Muscle of leg (tissue), 16 donors: ENCODE measurements at places on chromosomes 4 and X. TPM values are rescaled to one million over a fixed set of nuclear protein-coding genes. Genes with fewer than 3 reads are reported as not detected.
A peak's percentile ranks its signal among the peaks of the same experiment; 100 is the strongest.

- DNase-seq, result no peak
- H3K27ac ChIP-seq, result no peak within 1 kb of the TSS
- no peaks in the 10 kb centered on the region for H3K27me3 ChIP-seq
- H3K4me1 ChIP-seq, result no peaks in the 10 kb centered on the region
- H3K36me3 ChIP-seq, result no peaks in the 10 kb centered on the region
Observed at GRCh38 chrX:49058794-49059193, at the start of gene CCDC120. CCDC120 (plus strand) TSS chrX:49058999; CDS start chrX:49062042, 3,043 bp downstream.

DNA sequence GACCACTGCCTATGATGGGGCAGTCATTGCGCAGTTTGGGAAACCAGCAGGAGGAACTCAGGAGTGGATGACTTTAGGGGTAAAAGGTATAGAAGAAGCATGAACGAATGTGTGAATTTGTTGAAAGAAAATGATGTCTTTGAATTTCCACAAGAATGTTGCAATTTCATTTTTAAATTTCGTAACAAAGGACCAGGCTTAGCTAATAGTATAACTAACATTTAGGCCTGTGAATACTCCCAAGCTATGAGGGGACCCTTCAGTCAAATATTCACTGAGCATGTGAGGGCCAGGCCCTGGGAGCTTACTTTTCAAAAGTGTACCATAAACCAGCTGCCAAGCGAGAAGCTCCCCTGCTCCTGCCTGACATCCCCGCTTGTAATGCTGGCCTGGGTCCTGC lies 5.3 kb downstream of the MPC1L start:
- H3K36me3 ChIP-seq, result peaks cover 21% of the 10 kb centered on the region
- H3K4me1 ChIP-seq, result no peaks in the 10 kb centered on the region
- no peak overlapping the region for H3K27ac ChIP-seq
- no peak overlapping the region for H3K4me3 ChIP-seq
- DNase-seq, result no peak

DNA sequence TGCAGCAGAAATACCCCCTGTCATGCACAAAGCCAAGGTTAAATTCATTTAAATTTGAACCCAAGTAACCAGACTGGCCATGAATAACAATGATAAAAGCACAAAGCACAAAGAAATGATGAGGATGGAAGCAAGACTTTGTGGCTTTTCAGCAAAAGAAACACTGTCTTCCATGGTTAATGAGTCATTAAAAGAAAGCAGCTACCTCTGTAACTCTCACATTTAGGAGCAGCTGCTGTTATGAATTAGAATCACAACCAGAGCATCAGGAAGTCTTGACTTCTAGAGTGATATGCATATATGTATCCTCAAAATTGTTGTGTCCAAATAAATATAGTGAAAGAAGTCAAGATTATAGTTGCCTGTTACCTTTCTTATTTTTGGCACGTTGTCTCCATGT lies 70.7 kb upstream of the RPS6KA6 start:
- H3K4me3 ChIP-seq, result no peak overlapping the region
- no peaks in the 10 kb centered on the region for H3K4me1 ChIP-seq
- no peaks in the 10 kb centered on the region for H3K27me3 ChIP-seq
- DNase-seq, result no peak

DNA sequence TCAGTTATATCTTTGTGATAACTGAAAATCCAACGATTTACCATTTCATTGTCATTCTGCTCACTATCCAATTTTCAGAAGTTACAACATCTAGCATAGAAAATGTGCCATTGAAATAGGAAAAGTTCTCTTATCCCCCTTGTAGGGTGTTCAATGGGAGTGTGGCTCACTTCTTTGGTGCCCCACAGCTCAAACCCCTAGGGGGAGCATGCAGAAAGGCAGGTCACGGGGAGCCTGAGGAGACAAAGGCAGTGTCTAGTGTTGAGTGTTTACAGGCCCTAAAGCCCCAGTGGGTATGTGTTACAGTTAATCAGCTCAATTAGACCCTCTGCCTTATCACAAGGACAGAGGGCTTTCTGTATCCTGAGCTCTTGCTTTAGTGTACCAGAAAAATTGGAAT lies 243.4 kb upstream of the GRID2 start:
- no peak overlapping the region for H3K27ac ChIP-seq
- no peaks in the 10 kb centered on the region for H3K36me3 ChIP-seq
- no peak for DNase-seq
- no peaks in the 10 kb centered on the region for H3K4me1 ChIP-seq

- H3K27ac ChIP-seq, result no peak overlapping the region
- no peak overlapping the region for H3K4me3 ChIP-seq
- no peak for DNase-seq
- no peaks in the 10 kb centered on the region for H3K4me1 ChIP-seq
- H3K36me3 ChIP-seq, result no peaks in the 10 kb centered on the region
Observed at GRCh38 chrX:48720577-48721250, 24.2 kb downstream of the SUV39H1 start.

DNA sequence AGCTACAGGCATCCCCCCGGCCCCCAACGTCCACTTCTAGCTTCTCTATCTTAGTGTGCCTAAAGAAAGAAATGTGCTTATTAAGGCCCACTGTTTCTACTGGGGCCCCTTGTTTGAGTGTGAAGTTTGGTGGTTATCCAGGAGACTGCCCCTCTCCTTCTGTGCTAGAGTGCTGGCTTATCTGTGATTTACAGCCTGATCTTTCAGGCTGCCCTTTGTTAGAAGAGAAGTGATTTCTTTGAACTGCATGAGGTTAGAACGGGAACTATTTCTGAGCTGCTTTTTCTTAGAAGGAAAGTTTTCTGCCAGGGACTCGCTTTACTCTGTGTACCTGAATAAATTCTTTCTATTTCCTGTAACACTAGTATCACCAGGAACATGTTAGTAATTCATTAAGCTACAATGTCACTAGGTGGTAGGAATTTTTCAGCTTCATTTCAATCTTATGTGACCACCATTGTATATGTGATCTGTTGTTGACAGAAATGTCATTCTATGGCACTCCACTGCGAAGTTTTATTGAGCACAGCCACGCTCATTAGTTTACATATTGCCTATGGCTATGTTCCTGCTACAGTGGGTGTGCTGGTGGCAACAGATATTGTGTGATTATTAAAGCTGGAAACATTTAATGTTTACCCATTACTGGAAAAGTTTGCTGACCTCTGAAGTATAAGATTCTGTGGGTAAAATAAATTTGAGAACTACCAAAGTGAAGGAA lies 193.8 kb upstream of the CXorf51B start:
- no peaks in the 10 kb centered on the region for H3K4me1 ChIP-seq
- no peak overlapping the region for H3K4me3 ChIP-seq
- no peak for DNase-seq

DNA sequence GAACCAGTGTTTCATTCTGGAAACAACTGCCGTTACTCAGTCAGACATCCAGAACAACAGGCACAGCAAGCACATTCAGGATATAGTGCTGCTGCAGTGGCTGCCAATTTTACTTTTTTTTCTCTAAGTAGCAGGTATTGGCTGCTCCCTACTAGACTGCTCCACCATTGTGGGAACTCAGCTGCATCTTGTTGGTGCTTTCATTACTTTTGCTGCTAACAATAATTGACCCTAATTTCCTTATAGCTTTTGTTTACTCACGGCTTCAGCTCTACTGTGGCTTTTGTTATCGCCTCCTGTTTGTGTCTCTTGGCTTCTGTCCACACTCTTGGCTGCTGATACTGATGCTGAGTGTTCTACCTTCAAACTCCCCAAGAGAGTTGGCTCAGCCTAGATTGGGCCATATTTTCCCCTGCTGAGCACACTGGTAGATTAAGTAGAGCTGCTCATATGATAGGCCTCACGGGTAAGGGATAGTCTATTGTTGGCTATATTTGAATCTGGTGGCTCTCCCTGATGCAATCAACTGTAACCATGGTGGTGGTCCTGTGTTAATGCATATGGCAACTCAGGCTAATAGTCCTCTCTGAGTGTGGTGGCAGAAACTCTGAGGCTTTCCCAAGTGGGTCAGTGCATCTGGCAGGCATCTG lies 44.5 kb upstream of the IL2 start:
- H3K27ac ChIP-seq, result no peak overlapping the region
- no peak overlapping the region for H3K4me3 ChIP-seq
- no peaks in the 10 kb centered on the region for H3K36me3 ChIP-seq

DNA sequence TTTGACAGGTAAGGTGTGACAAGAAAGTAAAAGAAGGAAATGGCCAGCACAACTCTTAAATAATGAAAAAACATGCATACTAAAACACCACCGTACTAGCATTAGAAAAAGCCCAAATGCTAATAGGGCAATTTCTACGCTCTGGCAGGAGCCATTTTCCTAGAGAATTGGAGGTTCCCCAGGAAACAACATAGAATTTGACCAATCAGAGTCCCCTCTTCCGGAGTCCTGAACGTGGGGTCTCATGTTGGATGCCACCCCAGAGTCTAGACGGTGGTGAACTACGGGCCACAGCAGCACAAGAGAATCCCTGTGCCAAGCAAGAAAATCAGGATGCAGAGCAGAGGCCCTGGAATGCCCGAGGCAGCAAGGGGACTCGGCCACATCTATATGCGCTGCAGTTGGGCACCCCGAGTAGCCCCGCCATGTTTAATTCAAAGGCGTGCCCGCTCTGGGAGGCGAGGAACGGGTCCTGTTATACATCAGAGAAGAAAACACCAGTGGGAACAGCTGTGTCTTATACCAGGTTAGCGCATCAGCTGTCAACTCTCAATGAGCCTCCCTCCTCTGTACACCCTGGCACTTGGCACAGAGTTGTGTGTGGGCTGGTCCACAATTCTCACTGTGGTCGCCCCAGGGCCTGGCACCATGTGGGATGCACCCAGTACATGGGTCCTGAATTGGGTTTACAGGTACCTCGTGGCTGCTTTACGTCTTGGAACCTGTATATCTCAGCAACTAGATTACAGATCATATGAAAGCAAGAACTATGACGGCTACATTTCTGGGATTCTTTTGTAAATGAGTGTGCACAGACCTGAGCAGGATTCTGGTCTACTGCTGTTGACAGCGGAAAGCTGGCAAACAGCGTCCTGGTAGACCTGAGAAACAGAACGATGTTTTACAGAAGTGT lies 52.1 kb downstream of the SEL1L3 start:
- H3K36me3 ChIP-seq, result peaks cover 5% of the 10 kb centered on the region
- H3K27ac ChIP-seq, result no peak overlapping the region
- H3K4me1 ChIP-seq, result peaks cover 11% of the 10 kb centered on the region
- DNase-seq, result no peak
- no peaks in the 10 kb centered on the region for H3K27me3 ChIP-seq

- no peak overlapping the region for H3K4me3 ChIP-seq
- H3K4me1 ChIP-seq, result peaks cover 6% of the 10 kb centered on the region
- H3K27ac ChIP-seq, result no peak overlapping the region
- DNase-seq, result peak; percentile 52
Observed at GRCh38 chrX:31036895-31037294, 34.9 kb downstream of the FTHL17 start.

GRCh38 chr4:140271553-140271952 lies 101.9 kb upstream of the SCOC start:
- H3K4me1 ChIP-seq, result peaks cover 11% of the 10 kb centered on the region
- DNase-seq, result no peak
- no peaks in the 10 kb centered on the region for H3K36me3 ChIP-seq
- H3K27ac ChIP-seq, result no peak overlapping the region
- no peak overlapping the region for H3K4me3 ChIP-seq
- no peaks in the 10 kb centered on the region for H3K27me3 ChIP-seq

DNA sequence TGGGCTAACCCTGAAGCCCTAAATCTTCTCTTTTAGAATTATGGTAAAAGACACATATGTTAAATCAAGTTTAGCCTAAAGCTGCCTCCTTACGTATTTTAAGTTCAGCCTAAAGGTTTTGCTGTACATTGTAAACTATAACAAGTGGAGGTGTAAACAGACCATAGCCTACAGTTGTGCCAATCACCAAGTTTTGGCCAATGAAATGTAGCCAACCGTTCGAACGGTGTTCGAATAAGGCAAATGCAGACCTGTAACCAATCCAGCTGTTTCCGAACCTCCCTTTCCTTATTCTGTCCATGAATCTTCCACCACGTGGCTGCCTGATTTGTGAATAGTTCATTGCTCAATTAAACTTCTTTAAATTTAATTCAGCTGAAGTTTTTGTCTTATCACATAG lies 52.1 kb upstream of the TBC1D9 start:
- no peak overlapping the region for H3K4me3 ChIP-seq
- H3K27ac ChIP-seq, result peak overlapping the region; percentile 29
- peaks cover 5% of the 10 kb centered on the region for H3K4me1 ChIP-seq
- H3K27me3 ChIP-seq, result no peaks in the 10 kb centered on the region

DNA sequence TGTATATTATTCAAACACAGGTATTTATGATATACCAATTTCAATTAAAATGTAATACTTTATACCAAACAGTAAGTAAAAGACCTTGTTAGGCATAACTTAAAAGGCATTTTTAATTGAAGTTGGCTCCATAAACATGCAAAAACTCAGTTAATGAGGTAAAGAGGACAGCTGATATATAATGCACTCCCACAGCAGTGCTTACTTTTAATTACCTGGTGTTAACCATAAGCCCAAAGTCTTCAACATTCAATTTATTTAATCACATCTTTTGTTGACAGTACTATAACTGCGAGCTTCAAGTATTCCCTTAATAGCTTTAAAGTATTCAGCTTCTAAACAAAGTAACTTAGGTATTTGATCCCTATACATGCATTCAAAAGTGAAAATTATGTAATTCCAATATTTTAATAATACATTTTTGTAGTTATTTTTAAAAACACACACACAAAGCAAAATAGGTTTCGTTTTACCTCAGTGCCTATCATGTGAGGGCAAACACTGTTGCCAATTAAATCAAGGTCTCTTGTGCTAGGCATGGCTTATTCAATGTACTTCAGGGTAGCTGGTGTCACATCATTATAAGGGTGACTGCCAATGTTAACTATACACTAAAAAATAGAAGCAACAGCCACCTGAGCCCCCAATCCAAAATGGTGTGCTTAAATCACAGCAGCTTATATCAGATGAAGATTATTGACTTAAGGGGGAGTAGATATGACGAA lies 197.1 kb downstream of the LRBA start:
- no peaks in the 10 kb centered on the region for H3K36me3 ChIP-seq
- H3K4me1 ChIP-seq, result no peaks in the 10 kb centered on the region

GRCh38 chr4:56655209-56655626 lies 25.9 kb downstream of the HOPX start:
- H3K27ac ChIP-seq, result peak overlapping the region; percentile 67
- peaks cover 21% of the 10 kb centered on the region for H3K4me1 ChIP-seq
- peak overlapping the region; percentile 54 for H3K4me3 ChIP-seq
- no peaks in the 10 kb centered on the region for H3K36me3 ChIP-seq
- peak; percentile 69 for DNase-seq
- H3K27me3 ChIP-seq, result peaks cover 35% of the 10 kb centered on the region

- no peak for DNase-seq
- no peaks in the 10 kb centered on the region for H3K36me3 ChIP-seq
- H3K27me3 ChIP-seq, result no peaks in the 10 kb centered on the region
- H3K27ac ChIP-seq, result no peak overlapping the region
- no peak overlapping the region for H3K4me3 ChIP-seq
Observed at GRCh38 chr4:99305638-99306400, 15.0 kb upstream of the ADH1A start.

- H3K27me3 ChIP-seq, result no peaks in the 10 kb centered on the region
- H3K4me1 ChIP-seq, result peaks cover 20% of the 10 kb centered on the region
- no peak overlapping the region for H3K4me3 ChIP-seq
- no peak overlapping the region for H3K27ac ChIP-seq
- DNase-seq, result no peak
Observed at GRCh38 chr4:148216321-148216720, 225.9 kb downstream of the NR3C2 start.

GRCh38 chr4:156052116-156052515 lies 98.5 kb upstream of the CTSO start:
- no peaks in the 10 kb centered on the region for H3K27me3 ChIP-seq
- H3K27ac ChIP-seq, result no peak overlapping the region
- H3K4me3 ChIP-seq, result no peak overlapping the region

The TMEM144 gene
- 3.1 TPM for total RNA-seq

The NUDT11 gene
- 4.7 TPM for total RNA-seq

The PAGE2B gene
- not detected for total RNA-seq

The DRD5 gene
- 0.09 TPM for total RNA-seq

The COL25A1 gene
- total RNA-seq, result 9.7 TPM

The CFP gene
- total RNA-seq, result 3.2 TPM

The BEX1 gene
- 0.49 TPM for total RNA-seq
